ENCODE measurements at places on chromosomes 5 and 9.

GRCh38 chr9:89477811-89478630 is 19.9 kb downstream of the SEMA4D start:
- no peak for DNase-seq

DNA sequence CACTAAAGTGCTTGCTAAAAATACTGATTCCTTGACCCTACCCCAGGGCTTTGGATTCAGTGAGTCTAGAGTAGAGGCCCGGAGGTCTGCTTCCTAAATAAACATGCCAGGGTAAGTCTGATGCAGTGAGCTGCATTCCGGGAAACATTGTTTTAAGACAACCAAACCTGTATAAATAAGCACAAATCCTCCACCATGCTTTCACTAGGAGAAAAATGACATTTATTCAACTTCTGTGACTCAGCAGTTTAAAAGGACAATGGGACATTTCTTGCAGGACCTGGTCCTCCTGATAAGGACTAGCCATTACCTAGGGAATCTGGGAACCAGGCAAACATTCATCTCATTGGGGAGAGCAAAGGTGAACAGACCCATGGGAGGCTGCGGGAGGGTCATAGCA is 335.3 kb downstream of the MLLT3 start:
- DNase-seq: no peak

GRCh38 chr5:34020726-34021125 is 12.9 kb upstream of the AMACR start:
- no peak for DNase-seq

GRCh38 chr9:79880626-79881025 is 308.9 kb downstream of the TLE4 start:
- DNase-seq: no peak

GRCh38 chr5:148729182-148729581 is 74.9 kb upstream of the HTR4 start:
- no peak for DNase-seq

GRCh38 chr9:2787065-2787464 is 56.8 kb downstream of the PUM3 start:
- no peak for DNase-seq

Measured in SHP77 treated with DMSO at 0.1 percent for 48 hours (cell line).